Natural killer cell treated with Interleukin-12 subunit alpha and Interleukin-12 subunit beta and Interleukin-15 and Interleukin-18, amount 100 ng/mL, for 72 hours (primary cell): ENCODE measurements at places on chromosomes 2 and 18.

DNA sequence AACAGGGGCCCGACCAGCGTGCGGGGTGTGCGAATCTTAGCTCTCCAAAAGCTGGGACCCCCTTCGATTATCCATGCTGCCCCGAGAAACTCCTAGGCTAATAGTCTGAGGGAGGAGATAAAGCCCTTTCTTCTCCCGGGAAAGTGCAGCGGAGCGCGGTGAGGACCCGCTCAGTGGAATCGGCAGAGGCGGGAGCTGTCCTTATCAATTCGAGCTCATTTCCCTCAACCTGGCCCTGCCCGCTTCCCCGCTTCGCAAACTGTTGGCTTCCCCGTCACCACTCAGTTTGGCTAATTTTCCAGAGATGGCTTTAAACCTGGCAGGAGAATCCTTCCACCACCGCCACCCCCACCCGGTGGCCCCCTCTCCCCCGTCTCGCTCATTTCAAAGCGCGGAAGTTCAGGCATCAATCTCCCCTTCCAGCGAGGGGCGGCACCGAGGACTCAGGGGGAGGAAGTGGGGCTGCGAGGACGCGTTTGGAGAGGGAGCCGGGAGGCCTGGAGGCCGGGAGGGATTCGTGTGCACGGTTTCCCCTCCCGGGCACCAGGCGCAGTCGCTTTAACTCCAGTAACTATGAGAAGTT, 1.6 kb downstream of the KLHL14 start:
- DNase-seq, result no peak
- H3K27me3 ChIP-seq, result peaks cover 42% of the 10 kb centered on the region
- H3K27ac ChIP-seq, result no peak overlapping the region
- H3K4me3 ChIP-seq, result no peak overlapping the region

- peaks cover 27% of the 10 kb centered on the region for H3K4me1 ChIP-seq
- H3K36me3 ChIP-seq, result no peaks in the 10 kb centered on the region
- no peaks in the 10 kb centered on the region for H3K27me3 ChIP-seq
- DNase-seq, result no peak
Measured at GRCh38 chr2:10400978-10401951, 46.9 kb downstream of the ODC1 start.

- H3K36me3 ChIP-seq, result peaks cover 25% of the 10 kb centered on the region
- H3K27me3 ChIP-seq, result no peaks in the 10 kb centered on the region
- no peak for DNase-seq
- no peak overlapping the region for H3K27ac ChIP-seq
- H3K4me1 ChIP-seq, result peaks cover 13% of the 10 kb centered on the region
Measured at GRCh38 chr2:63999049-63999448, 20.2 kb downstream of the VPS54 start.

DNA sequence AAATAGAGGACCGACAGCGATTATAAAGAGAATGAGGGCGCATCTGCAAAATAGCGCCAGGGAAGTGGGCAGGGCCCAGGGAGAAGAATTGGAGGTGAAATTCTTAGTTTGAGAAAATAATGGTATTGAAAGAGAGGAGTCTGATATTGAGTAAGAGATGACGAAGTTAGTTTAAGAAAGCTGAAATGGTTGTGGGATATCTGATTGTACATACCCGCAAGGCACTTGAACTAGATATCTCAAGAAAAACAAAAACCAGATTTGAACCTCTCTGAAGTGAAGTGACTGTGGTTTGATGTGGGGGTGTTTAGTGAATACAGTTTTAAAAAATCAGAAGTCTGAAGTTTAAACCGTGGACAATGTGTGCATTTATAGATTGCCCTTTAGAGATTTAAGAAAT, 38.9 kb downstream of the ZNF532 start:
- no peaks in the 10 kb centered on the region for H3K36me3 ChIP-seq
- H3K27ac ChIP-seq, result no peak overlapping the region
- no peaks in the 10 kb centered on the region for H3K4me1 ChIP-seq
- no peak for DNase-seq
- H3K4me3 ChIP-seq, result no peak overlapping the region
- H3K27me3 ChIP-seq, result peaks cover 9% of the 10 kb centered on the region

- no peaks in the 10 kb centered on the region for H3K4me1 ChIP-seq
- peaks cover 15% of the 10 kb centered on the region for H3K27me3 ChIP-seq
- H3K36me3 ChIP-seq, result no peaks in the 10 kb centered on the region
- H3K27ac ChIP-seq, result no peak overlapping the region
- no peak overlapping the region for H3K4me3 ChIP-seq
Measured at GRCh38 chr2:1026141-1026540, 75.5 kb downstream of the SNTG2 start.

- no peak overlapping the region for H3K27ac ChIP-seq
- H3K36me3 ChIP-seq, result no peaks in the 10 kb centered on the region
- H3K4me1 ChIP-seq, result peaks cover 40% of the 10 kb centered on the region
Measured at GRCh38 chr2:156486147-156486546, 50.0 kb downstream of the GPD2 start.

- no peak for DNase-seq
- H3K4me3 ChIP-seq, result peak overlapping the region; percentile 77
- peaks cover 64% of the 10 kb centered on the region for H3K27me3 ChIP-seq
- peaks cover 15% of the 10 kb centered on the region for H3K4me1 ChIP-seq
- H3K36me3 ChIP-seq, result no peaks in the 10 kb centered on the region
Measured at GRCh38 chr2:102618452-102619413, 620 bp upstream of the SLC9A2 start.

GRCh38 chr2:196546151-196546919, 93.2 kb upstream of the CCDC150 start:
- no peak for DNase-seq
- no peak overlapping the region for H3K27ac ChIP-seq
- no peaks in the 10 kb centered on the region for H3K36me3 ChIP-seq
- no peak overlapping the region for H3K4me3 ChIP-seq
- H3K27me3 ChIP-seq, result peaks cover 6% of the 10 kb centered on the region
- H3K4me1 ChIP-seq, result no peaks in the 10 kb centered on the region

DNA sequence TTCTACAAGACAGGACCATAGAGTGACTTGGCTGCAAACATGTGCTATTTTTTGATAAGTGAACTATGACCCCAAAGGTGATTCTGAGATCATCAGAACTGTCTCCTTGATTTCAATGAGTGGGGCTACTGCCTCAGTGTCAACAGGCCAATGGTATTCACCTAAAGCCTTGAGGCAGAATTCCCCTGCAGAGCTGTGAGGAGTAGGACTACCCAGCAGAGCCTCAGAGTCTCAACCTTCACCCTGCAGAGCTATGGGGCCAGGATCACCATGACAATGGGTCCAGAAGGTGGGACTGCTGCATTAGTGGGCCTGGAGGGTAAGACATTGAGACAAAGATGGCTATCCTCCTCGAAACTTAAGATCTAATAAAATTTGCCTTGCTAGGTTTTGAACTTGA, 1668.2 kb upstream of the SLC39A10 start:
- H3K36me3 ChIP-seq, result no peaks in the 10 kb centered on the region
- H3K4me3 ChIP-seq, result no peak overlapping the region
- no peak for DNase-seq
- no peaks in the 10 kb centered on the region for H3K4me1 ChIP-seq
- no peak overlapping the region for H3K27ac ChIP-seq

DNA sequence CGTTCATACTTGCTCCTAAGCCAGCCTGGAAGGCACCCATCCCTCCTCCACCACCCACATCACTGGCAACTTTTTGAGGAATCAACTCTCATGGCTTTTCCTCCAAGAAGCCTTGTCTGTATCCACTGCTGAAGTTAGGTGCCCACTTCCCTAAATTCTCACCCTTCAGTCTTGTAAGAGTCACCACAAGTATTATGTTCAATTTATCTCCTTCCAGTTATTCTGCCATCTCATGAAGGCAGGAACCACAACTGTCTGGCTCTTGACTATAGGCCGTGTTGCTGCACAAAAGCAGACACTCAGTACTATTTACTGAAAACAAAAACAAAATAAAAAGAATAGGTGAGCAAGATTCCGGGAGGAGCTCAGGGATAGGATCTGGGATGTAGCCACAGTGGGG, 234.8 kb downstream of the CYRIA start:
- no peak overlapping the region for H3K27ac ChIP-seq
- H3K4me1 ChIP-seq, result no peaks in the 10 kb centered on the region
- H3K27me3 ChIP-seq, result no peaks in the 10 kb centered on the region
- H3K4me3 ChIP-seq, result no peak overlapping the region
- no peaks in the 10 kb centered on the region for H3K36me3 ChIP-seq

GRCh38 chr18:50092245-50092805, 102.6 kb downstream of the MYO5B start:
- H3K4me3 ChIP-seq, result no peak overlapping the region
- no peak overlapping the region for H3K27ac ChIP-seq
- DNase-seq, result no peak
- H3K36me3 ChIP-seq, result no peaks in the 10 kb centered on the region
- H3K27me3 ChIP-seq, result peaks cover 24% of the 10 kb centered on the region
- H3K4me1 ChIP-seq, result no peaks in the 10 kb centered on the region

- H3K4me3 ChIP-seq, result no peak overlapping the region
- H3K27me3 ChIP-seq, result no peaks in the 10 kb centered on the region
- H3K36me3 ChIP-seq, result peaks cover 24% of the 10 kb centered on the region
Measured at GRCh38 chr2:191117341-191117740, 33.5 kb downstream of the STAT4 start.
